Large intestine (tissue), 12 donors: ENCODE measurements at places on chromosomes 2 and 18. TPM values are rescaled to one million over a fixed set of nuclear protein-coding genes. Genes with fewer than 3 reads are reported as not detected.

CHRNA1 gene
- polyA plus RNA-seq = 0.57 TPM

- no peak overlapping the region for H3K4me3 ChIP-seq
- H3K4me1 ChIP-seq = no peaks in the 10 kb centered on the region
- H3K27me3 ChIP-seq = no peaks in the 10 kb centered on the region
Measured at GRCh38 chr2:74119339-74119738, 28.4 kb downstream of the BOLA3 start.

GRCh38 chr2:119385466-119385865 is 18.7 kb downstream of the DBI start:
- no peak overlapping the region for H3K27ac ChIP-seq
- H3K4me3 ChIP-seq = no peak overlapping the region
- no peaks in the 10 kb centered on the region for H3K36me3 ChIP-seq
- no peaks in the 10 kb centered on the region for H3K27me3 ChIP-seq
- peak; percentile 46 for DNase-seq
- peaks cover 22% of the 10 kb centered on the region for H3K4me1 ChIP-seq

GRCh38 chr18:38796762-38797161 is 1231.2 kb upstream of the CELF4 start:
- H3K4me3 ChIP-seq = no peak overlapping the region
- no peaks in the 10 kb centered on the region for H3K27me3 ChIP-seq
- H3K4me1 ChIP-seq = no peaks in the 10 kb centered on the region

PIEZO2 gene
- polyA plus RNA-seq = 25.1 TPM

DNA sequence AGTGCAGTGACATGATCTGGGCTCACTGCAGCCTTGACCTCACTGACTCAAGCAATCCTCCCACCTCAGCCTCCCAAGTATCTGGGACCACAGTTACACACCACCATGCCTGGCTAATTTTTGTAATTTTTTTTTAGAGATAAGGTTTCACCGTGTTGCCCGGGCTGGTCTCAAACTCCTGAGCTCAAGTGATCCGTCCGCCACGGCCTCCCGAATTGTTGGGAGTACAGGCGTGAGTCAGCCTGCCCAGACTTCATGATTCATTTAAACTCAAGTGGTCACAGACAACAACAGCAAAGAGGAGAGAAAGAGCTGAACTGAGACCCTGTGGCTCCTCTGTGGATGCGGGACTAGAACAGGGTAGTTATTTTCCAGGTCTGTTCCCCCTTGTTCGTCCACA is 83.0 kb downstream of the TSHZ1 start:
- H3K4me3 ChIP-seq = no peak overlapping the region
- peaks cover 2% of the 10 kb centered on the region for H3K36me3 ChIP-seq
- DNase-seq = no peak

DNA sequence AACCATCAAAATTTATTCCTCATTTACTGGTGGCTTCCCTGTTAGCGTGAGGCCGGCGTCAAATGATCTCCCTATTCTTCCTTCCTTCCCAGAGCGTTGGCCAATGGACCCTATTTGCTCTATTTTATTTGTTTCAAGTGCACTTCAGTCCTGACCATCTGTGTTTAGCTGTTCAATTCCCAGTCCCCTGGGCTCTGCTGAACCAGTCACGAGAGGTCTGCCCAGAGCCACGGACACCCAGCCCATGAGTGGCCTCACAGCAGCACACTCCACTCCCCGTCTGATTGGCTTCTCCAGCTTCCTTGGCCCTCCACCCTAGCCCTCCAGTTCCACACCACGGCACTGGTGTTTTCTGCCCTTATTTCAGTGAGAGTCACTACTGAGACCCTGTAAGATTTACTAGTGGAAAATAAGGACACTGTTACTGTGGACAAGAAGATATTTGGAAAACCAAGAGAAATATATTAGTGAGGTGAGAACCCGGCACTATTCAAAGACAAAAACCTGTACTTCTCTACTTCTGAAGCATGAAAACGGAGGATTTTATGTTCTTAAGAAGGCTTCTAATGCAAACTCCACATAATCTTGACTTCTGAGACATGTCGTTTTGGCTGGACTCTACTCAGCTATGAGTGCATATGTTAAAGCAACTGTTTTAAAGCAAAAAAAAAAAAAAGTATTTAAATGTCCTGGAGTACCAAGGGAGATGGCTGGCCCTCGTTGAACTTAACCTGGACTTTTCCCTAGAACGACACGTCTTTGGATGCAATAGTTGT is 86.6 kb downstream of the COL6A3 start:
- peak overlapping the region; percentile 81 for H3K27ac ChIP-seq
- DNase-seq = no peak
- H3K4me3 ChIP-seq = no peak overlapping the region
- peaks cover 8% of the 10 kb centered on the region for H3K4me1 ChIP-seq
- peaks cover 9% of the 10 kb centered on the region for H3K36me3 ChIP-seq
